ENCODE measurements at places on chromosomes 5 and 9.

DNA sequence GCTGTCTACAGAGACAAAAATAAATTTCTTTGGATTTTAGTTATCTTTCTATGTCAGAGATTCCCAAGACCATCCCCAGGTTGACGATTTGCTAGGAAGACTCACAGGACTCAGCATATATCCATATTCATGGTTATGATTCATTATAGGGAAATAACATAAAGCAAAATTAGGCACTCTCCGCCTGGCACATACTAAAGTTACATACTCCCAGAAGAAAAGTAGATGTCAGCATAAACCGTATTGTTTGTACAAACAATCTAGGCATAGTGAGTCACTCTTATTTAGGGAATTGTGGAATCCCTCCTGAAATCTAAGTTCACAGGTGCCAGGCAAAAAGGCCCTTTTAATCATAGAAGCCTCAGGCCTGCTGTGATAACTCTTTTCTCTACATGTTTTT lies 62.9 kb downstream of the INSL6 start:
- no peak for DNase-seq

GRCh38 chr9:135014311-135015010 lies 73.0 kb upstream of the OLFM1 start:
- DNase-seq, result no peak

- DNase-seq, result no peak
Measured at GRCh38 chr5:38316544-38317224, 58.3 kb downstream of the EGFLAM start.

DNA sequence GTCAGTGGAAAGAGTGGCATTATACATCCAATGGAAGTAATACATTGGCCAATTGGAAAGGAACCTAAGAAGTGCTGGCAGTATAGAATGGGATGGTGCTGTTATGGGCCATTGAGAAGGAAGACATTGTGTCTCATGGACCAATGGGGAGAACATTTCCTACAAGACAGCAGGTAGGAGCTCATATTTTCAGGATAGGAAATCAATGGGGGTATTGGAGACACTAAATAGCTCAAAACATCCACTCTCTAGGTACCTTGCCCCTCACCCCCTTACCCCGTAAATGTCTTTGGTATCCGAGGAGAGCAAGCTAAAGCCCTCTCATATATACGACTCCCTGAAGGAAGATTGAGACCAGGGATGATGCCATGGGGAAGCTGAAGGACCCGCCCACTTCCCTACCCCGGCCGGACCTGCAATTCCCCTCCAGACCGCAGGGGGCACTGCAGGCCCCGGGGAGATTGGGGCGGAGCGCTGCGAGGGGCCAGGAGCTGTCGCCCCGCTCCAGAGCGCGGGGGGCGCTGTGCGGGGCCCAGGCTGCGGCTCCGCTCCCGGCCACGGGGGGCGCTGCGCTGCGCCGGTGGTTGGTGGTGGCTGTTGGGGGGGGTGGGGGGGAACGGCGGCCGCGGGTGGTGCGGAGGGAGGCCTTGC lies at the start of gene KDM3B:
Gene KDM3B (plus strand): TSS at position 615 of the 651 bp plus-strand sequence. CDS start 111 bp downstream, outside the sequence.
- DNase-seq, result peak; percentile 82

DNA sequence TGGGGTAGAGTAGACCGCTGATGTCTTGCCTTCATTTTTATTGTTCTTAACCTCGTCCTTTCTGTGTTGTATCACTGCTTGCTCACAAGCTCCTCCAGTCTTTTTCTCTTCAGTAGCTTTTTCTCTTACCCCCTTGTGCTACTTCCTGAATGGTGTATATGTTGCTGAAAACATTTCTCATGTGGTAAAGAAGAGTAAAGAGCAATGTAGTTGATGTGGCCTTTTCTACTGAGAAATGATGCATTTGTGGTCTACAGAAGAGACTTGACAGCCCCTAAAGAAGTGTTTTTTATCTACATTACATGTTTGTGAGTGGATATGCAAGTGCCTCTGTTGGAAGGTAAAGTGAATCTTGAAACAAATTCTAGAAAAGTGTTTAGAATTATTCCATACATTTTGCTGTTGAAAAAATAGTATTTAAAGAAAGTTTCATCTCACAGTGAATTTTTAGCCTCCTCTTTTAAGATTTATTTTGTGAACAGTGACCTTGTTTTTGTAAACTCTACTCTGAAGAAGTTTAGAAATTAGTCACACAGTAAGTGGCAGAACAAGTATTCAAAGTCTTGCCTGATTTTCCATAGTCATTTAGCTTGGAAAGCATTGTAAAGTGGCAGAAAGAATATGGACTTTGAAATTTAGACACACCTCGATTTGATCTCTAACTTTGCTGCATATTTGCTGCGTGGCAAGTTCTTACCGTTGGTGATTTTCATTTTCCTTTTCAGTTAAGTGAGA lies 17.4 kb downstream of the CDC42SE2 start:
- DNase-seq, result no peak

DNA sequence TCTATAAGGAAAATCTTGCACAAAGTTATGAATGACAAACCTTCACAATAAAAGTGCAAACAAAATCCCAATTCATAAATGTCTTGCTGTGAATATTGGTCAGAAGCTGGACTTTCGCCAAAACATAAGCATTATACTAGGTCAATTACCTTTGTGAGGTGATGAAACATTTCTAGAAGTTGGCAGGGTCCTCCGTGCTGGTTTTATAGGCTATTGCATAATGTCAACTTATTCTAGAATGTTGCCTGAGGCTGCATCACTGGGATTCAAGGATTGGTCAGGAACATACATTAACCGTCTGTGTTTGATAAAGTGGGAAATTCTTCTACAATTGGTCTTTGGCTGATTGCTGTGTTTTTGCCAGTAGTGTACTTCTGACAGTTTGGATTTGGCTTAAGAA lies 49.8 kb upstream of the PALM2AKAP2 start:
- no peak for DNase-seq

- DNase-seq, result no peak
Measured at GRCh38 chr5:179619776-179620175, 3.7 kb downstream of the HNRNPH1 start.

DNA sequence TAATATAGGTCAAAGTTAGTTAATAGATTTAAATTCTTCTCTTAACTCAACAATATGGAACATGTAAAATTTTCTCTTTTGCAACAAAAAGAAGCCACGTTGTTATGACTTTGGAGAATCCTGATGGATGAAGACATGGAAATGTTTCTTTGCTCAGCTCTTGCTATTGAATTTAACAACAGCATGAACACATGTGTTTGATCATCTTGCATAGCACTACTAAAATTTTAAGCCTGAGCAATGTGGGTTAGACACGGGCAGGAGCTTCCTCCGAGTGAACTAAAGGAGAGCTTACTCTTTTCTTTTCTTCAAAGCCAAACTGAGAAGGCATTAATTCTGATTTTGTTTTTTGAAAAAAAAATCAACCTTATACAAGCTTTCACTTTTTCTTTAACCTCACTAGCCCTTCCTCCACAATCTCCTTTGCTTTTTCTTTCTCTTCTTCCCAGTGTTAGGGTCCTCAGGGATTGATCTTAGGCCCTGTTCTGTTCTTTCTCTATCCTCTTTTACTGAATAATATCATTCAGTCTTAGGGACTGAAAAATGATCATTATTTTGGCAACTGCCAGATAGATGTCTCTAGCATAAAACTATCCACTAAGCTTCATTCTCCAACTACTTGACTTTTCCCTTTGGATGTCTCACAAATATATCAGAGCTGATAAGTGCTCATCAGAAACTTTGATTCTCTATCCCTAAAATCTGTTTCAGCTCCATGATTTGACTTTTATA lies 36.9 kb downstream of the ADAMTS19 start:
- DNase-seq, result no peak

GRCh38 chr5:177473443-177474001 lies at the start of gene DBN1:
Gene DBN1, minus strand, starts transcription at chr5:177473634. Its CDS starts 113 bp downstream, at chr5:177473521.
- DNase-seq, result no peak

DNA sequence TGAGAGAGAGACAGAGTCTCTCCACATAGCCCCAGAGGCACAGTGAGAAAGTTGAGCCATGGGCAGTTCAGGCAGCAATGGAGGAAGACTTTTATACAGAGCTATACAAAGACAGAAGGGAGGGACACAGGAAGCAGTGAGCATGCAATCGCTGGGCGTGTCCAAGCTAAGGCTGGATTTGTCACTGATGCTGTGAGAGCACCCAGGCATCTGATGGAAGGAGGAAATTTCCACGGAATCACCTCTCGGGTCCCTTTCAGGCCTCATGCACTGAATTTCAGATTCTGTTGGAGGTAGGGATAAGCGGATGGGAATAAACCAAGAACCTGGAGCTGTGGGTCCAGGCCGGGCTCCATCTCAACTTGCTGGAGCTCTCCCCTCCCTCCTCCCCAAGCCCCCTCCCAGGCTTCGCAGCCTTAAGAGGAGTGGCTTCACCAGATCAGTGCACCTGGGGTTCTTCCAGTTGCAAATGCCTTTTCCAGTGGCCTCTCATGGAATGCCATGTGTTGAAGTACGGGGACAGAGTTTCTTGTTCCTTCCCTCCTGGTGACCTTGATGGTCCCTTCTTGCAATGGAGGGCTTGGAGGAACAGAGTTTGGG lies 114.8 kb upstream of the ALDH1B1 start:
- DNase-seq, result no peak

DNA sequence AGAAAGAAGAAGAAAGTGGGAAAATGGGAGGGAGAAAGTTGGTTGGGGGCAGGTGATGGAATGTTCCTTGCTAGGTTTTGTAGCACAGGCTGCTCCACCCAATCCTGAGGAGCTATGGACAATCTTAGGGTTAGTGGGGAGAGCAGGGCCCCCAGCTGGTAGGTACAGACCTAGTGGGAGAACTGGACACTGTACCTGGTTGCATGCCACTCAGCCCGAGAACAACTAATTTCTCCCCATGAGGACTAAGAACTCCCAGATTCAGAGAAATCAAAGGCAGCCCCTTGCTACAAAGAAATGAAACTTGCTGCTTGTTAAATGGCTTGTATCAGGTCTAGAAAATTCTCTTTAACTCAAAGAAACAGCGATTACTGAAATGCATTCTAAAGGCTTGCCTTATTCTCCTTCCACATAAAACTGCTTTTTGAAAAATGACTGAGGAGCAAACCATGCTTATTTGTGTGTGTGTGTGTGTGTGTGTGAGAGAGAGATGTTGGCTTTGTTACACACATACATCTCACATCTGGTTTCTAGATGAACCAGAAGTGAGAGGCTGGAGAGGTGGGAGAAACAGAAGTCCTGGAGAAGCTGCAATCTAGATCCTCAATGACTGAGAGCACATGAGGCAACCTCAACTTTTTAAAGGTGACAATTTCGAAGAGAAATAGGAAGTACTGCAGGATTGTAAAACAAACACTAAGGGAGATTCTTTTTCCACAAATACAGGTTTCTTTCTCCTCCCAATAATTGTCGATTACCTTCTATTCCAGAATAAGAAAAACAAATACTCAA lies 28.9 kb downstream of the FYB1 start:
- no peak for DNase-seq

- DNase-seq, result no peak
Measured at GRCh38 chr9:3873818-3874217, 348.0 kb upstream of the RFX3 start.

GRCh38 chr9:69824499-69825252 lies 4.1 kb downstream of the CFAP95 start:
- no peak for DNase-seq

DNA sequence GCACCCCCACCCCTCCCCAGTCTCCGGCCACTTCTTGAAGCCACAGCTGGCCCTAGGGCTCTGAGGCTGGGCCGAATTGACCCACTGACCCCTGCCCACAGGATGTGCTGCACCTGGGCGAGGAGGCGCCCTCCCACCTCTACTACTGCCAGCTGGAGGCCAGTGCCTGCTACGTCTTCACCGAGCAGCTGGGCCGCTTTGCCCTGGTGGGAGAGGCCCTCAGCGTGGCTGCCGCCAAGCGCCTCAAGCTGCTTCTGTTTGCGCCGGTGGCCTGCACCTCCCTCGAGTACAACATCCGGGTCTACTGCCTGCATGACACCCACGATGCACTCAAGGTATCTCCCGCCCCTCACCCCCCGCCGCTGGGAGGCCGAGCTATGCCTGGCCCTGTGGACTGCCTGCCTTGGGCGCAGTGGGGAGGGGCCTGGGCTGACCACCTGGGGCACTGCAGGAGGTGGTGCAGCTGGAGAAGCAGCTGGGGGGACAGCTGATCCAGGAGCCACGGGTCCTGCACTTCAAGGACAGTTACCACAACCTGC lies 21.3 kb downstream of the HK3 start:
- no peak for DNase-seq

DNA sequence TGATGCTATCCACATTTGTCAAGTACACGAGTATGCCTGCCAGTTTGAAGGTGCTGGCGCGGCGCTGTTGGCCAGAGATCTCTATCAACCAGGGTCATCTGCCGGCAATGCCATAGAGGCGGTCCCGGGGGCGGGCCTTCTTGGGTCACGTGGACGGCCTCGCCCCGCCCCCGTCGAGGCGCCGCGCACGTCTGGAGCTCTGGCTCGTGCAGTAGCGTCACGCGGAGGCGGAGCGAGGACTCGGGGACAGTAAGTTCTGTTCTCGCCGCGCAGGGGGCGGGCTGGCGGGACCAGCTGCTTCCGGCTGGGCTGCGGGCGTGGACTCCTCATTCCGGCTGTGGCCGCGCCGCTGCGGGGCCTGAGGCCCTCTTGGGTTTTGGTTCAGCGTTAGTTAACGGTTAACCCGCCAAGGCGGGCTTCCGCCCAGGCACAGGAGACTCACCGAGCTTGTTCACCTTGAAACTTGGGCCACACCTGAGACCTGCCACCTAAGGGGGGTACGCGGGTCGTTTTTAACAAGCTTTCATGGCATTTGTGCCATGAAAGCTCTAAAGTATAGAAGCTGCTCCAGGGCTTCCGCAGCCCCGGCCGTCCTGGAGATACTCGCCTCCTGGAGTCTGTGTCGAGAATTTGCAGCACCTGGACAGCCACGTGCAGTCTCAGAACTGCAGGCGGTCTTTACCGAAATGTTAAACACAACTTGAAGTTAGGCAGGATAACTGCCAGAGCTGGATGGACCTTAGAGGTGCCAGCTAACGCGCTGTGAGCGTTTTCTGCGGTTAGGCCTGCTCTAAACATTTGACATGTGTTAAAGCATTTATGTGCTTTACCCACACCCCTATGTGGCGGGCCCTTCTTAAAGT lies at the start of gene RFESD:
Gene RFESD (plus strand): TSS at position 209 of the 863 bp plus-strand sequence. CDS start 5,495 bp downstream, outside the sequence.
- peak; percentile 91 for DNase-seq

Data from stimulated activated CD4-positive, alpha-beta T cell treated with anti-CD3 and anti-CD28 coated beads, TNF-alpha, amount 100 ng/mL, for 24 hours (primary cell).